Ovary (tissue), 10 donors: ENCODE measurements at places on chromosomes 1 and 21. TPM values are rescaled to one million over a fixed set of nuclear protein-coding genes. Genes with fewer than 3 reads are reported as not detected.

The SYTL1 gene
- 1.4 TPM for polyA plus RNA-seq

The NES gene
- 13.5 TPM for polyA plus RNA-seq

The FAM43B gene
- polyA plus RNA-seq, result 0.04 TPM

The ASPM gene
- polyA plus RNA-seq, result 0.31 TPM

The KCNK2 gene
- polyA plus RNA-seq, result 0.93 TPM

The SNX7 gene
- polyA plus RNA-seq, result 33.0 TPM

The OR2L8 gene
- not detected for polyA plus RNA-seq

The SLC2A5 gene
- polyA plus RNA-seq, result 6.7 TPM

The DNALI1 gene
- 22.4 TPM for polyA plus RNA-seq

The RGS8 gene
- 4.8 TPM for polyA plus RNA-seq

The NCF2 gene
- 15.9 TPM for polyA plus RNA-seq

The VAV3 gene
- polyA plus RNA-seq, result 0.81 TPM
